Pancreas (tissue), 10 donors: ENCODE measurements at places on chromosomes 6 and 20.

DNA sequence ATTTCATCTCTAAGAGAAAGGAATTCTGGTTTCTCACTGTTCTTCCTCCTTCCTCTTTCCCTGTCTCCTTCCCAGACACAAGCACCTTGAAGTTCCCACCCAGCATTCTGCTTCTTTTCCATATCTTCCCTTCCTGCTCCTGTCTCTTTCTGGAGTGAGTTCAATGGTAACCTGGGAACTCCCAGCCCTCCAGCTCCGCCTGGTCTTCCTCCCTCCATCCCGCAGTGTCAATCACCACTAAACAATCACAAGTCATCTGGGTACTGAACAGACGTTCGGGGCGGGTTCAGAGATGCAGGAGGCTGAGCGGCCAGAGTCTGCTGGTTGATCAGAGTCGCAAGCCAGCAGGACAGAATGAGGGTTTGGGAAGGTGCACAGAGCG, 7.7 kb downstream of the TTBK1 start:
- no peak for DNase-seq

- no peak for DNase-seq
Measured at GRCh38 chr6:33411632-33412005, 805 bp downstream of the PHF1 start.

DNA sequence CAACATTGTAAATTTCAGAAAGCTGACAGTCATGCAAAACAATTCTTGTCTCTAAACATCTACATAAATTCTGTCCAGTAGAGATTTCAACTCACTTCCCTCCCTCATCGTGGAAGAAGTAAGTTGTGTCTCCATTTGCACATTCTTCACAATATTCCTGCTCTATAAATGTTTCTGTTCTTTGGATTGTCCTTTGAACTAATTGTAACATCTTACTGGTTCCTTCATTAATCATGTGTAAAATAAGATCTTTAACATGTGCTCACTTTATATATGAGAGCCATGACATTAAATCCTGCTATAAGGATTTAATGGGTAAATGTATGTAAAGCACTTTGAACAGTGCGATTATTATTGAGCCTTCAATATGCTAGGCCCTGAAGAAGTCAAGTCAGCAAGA, 7.0 kb upstream of the LTV1 start:
- DNase-seq = no peak

- no peak for DNase-seq
Measured at GRCh38 chr20:376750-377149, 3.8 kb upstream of the TRIB3 start.

DNA sequence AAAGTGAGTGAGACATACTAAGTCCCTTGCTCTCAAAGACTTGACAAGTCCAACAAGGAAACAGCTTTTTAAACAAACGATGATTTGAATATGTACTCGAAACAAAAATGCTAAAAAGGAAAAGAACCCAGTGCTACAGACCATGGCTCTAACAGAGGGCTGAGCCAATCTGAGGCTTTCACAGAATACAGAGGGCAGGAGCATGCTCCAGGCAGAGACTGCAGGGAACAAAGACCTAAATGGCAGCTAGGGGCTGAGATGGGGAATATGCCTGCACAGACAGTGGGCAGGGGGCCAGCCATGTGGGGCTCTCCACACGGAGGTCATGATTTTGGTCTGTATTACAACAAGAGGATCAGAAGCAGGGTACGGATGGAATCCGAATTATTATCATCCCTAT, 31.1 kb upstream of the C6orf118 start:
- no peak for DNase-seq

DNA sequence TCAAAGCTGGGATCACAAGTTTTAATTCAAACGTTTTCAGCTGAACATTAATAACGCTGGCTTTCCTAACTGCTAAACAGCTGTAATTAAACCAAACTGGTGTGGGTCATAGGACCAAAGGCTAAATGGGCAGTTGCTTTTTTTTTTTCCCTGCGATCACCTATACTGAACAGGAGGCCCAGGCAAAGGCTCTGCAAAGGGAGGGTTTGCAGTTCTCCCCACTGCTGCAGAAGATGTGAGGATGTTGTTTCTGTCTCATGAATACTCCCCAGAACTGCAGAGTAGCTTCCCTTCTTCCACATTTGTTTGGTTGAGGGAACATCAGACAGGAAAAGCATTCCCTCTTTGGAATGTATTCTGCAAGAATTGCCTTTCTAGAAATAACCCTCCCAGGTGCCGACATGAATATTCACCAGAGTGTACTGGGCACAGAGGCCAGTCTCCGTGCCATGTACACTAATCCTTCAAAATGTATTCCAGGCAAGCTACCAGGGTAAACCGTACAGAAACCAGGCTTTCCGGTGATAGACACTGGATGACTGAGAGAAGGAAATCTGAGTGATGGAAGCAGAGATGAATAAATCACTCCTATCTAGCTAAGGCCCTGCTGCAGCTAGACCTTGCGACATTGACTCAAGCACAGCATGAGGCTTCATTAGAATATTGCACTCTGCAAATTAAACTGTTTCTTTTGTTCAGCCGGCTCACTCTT, 370.1 kb downstream of the BTBD9 start:
- no peak for DNase-seq

- no peak for DNase-seq
Measured at GRCh38 chr6:156934069-156934460, 156.9 kb downstream of the ARID1B start.

GRCh38 chr6:107132330-107132954, 17.1 kb upstream of the BEND3 start:
- peak; percentile 56 for DNase-seq

GRCh38 chr20:29744071-29744470, 1513.4 kb upstream of the DEFB115 start:
- no peak for DNase-seq

DNA sequence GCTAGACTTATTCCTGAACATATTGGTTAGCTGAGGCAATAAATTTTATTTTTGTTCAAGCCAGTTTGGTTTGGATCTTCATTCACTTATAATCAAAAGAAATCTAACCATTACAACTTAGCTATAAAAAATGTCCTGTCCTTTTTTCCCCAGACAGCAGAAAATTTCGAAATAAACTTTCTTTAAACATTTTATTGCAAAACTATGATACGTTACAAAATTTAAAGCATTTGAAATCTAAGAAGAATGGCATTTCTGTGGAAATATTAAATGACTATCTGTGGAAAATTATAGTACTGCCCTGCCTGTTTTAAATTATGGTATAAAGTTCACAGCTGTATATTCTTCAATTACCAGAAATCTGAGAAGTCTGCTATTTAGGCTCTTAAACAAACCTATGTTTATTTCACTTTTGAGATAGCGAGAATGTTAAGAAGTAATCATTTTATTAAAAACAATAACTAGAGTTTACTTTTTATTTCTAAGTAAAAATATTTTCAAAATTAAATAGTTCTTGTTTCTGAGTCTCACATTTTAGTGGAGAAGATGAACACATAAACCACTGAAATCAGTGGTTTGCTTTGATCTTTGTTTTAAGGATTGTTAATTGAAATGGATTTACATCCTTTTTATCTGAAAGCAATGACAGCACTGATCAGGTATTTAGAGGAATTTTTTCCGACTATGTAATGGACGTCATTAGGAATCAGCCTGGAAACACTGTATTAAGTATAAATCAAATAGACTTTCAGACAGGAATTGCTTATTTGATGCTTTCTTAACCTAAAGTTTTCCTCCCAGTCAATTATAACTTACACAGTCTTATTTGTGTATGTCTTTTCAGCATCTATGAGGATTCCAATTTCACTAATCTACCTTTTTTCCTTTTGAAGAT, 553.7 kb downstream of the COL12A1 start:
- DNase-seq = no peak

- no peak for DNase-seq
Measured at GRCh38 chr6:157492249-157492648, 111.3 kb downstream of the ZDHHC14 start.

GRCh38 chr6:130070326-130070725, 51.9 kb downstream of the L3MBTL3 start:
- DNase-seq = no peak

DNA sequence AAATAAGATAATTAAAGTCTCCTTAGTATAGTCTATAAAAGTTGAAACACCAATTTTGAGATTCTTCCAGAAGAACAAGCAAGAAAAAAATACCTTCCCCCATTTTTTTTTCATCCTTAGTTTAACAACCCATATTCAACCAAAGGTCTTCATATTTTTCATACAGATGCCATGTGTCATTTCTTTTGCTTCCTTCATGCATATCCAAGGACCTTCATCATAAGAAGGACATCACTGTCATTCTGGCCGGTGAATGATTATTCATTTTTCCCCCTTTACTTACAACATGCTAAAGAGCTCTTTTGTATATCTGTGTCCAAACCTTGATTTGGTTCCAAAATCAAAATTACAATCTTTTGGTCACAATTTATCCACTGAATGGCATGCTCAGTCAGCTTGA, 21.3 kb upstream of the CLIC5 start:
- no peak for DNase-seq

- no peak for DNase-seq
Measured at GRCh38 chr6:72524011-72524645, 97.7 kb upstream of the KCNQ5 start.

GRCh38 chr6:70388814-70389213, 24.5 kb upstream of the FAM135A start:
- DNase-seq = no peak

DNA sequence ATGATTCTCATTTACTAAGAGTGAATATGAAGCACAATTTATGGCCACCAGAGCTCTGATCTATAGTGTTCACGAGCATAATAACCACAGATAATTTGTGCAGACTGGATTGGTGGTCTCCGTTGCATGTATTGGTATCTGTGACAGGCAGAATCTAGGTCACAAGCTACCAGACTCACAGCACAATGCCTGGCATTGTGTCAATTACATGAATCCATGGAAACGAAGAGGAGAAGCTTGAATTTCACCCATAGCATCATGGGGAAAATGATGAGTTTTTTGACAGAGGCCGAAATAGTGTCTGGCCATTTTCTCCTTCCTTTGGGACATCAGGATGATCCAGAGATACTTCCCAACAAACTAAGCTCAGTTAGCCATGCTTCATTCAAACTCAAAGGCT, 52.3 kb upstream of the TMEM170B start:
- DNase-seq = no peak

- DNase-seq = no peak
Measured at GRCh38 chr20:57656252-57656820, 36.1 kb upstream of the ZBP1 start.

- no peak for DNase-seq
Measured at GRCh38 chr20:50873585-50873984, 57.7 kb downstream of the ADNP start.

GRCh38 chr6:28311139-28311823, 24.7 kb downstream of the ZSCAN31 start:
- DNase-seq = no peak

DNA sequence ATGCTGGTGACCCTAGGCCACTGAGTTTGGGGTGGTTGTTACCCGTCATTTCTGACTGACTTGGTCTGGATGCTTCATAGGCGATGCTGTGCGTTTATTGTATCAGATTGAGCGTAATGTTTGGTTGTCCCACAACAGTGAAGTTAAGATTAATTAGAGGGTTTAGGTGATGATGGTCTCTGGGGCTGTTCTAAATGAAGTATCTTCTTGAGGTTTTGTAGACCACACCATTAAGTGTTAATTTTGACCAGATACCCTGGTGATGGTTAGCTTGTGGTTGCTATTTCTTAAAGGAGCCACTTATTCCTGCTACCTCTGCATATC, 132.8 kb downstream of the ARID1B start:
- no peak for DNase-seq

- no peak for DNase-seq
Measured at GRCh38 chr6:12152023-12152970, 137.9 kb upstream of the EDN1 start.

- DNase-seq = no peak
Measured at GRCh38 chr6:28814032-28814976, 109.5 kb downstream of the TRIM27 start.
